ENCODE measurements at places on chromosomes 11 and 22.

DNA sequence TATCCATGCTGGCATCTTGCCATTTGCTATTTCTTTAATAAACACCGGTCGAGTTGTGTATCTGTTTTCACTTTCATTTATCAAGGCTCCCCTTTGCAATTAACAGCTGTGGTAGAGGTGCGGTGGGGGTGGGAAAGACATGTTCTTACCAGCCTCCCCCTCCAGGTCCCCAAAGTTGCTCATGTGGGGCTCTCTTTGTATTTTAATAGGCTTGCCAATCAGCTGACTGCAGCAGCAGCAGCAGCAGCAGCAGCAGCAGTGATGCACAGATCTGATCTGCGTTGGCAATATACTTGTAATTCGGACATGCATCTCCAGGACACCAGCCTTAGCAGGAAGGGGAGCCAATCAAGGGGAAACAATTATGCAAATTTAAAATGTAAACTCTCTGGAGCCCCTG lies 40.3 kb upstream of the E2F8 start:
- DNase-seq: no peak

- no peak for DNase-seq
Observed at GRCh38 chr11:78741741-78742140, 167.1 kb upstream of the NARS2 start.

DNA sequence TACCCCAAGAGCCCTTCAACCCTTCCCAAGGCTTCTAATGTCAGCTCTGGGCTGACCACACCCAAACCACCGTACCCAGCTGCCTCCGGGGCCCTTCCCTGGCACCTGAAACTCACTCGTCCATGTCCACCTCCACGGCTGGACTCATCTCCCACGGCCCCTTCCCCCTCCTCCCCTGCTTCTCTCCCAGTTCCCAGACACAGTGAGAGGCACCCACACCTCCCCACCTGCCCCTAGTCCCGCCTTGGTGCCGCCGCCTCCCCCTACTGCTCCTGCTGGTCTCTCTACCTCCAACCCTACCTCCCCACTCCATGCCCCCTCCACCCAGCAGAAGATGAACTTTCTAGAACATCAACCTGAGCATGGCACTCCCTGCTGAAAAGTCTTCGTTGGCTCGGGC lies 39.5 kb downstream of the ELFN2 start:
- DNase-seq: no peak

- no peak for DNase-seq
Observed at GRCh38 chr11:65381716-65382032, 772 bp downstream of the SLC25A45 start.

DNA sequence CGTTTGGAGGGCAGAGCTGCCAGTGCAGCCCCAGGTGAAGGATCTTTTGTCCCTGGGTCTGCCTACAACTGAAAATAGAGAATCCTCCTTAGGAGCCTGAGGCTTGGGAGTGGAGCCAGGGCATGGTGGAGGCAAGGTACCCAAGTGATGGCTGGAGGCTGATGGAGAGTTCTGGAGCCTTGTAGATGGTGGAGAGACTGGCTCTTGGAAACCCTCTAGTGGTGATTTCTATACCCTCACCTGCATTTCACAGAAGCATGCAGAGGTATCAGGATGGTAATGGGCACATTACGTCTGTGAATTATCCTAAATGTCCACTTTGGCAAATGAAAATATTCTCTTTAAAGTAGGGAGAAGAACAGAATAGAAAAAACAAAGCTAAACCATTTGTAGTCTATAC lies 44.4 kb downstream of the INSC start:
- DNase-seq: peak; percentile 24

GRCh38 chr22:46515208-46516111 lies 22.0 kb downstream of the CELSR1 start:
- no peak for DNase-seq

- no peak for DNase-seq
Observed at GRCh38 chr11:44226490-44226889, 83.4 kb downstream of the ALX4 start.

- DNase-seq: no peak
Observed at GRCh38 chr11:74612877-74613276, 20.5 kb downstream of the POLD3 start.

- no peak for DNase-seq
Observed at GRCh38 chr11:126518071-126518971, 162.8 kb downstream of the ST3GAL4 start.

DNA sequence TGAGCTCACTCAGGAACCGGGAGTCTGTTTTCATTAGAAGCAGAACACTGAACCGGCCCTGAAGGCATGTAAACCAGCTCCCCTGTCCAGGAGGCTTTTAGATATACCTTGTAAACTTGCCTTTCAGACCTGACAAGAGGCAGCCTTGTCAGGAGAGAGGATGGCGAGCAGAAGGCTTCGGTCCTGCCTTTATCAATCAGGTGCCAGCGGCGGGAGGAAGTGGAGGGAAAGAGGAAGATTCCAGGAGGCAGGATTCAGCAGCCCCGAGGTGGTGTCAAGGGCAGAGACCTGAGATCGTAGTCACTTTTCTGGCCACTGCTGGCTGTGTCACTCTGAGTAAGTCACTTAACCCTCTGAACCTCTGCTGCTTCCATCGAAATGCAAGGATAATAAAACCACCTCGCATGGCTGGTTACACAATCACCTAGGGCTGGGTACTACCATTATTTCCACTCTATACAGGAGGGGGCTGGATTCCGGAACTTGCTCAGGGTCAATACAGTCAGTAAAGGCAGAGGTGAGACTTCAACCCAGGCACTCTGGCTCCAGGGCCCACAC lies 181.0 kb downstream of the CHST1 start:
- no peak for DNase-seq

DNA sequence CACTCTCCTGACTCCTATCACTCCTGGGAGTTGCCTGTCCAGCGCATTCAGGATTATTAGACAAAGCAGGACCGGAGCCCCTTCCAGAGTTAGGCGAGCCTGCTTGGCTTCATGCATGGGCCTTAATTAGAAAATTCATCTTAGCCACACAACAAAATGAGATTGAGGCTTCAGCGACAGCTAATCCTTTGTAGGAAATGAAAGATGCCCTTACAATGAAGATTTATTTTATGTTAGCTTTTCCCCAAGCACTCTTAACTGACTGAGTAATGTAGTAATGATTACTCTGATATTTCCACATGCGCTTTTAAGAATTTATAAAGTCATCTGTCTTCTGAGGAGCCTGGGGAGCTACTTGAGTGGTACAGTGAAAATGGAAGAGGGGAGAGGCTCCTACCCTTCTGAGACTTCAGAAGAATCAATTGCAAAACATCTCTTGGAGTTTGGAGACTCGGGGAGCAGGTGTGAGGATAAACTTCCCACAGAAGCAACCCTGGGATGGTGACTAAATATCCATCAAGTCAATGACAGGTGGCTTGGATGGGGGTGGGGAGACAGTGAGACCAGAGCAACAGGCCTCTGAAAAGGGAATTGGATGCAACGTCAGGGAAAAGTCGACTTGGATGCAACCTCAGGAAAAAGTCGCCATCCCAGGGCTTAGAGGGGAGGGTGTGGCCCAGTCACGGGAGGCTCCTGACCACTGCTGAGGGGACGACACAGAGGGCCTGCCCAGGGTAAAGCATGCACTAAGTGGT lies 434.5 kb upstream of the B3GAT1 start:
- DNase-seq: no peak

DNA sequence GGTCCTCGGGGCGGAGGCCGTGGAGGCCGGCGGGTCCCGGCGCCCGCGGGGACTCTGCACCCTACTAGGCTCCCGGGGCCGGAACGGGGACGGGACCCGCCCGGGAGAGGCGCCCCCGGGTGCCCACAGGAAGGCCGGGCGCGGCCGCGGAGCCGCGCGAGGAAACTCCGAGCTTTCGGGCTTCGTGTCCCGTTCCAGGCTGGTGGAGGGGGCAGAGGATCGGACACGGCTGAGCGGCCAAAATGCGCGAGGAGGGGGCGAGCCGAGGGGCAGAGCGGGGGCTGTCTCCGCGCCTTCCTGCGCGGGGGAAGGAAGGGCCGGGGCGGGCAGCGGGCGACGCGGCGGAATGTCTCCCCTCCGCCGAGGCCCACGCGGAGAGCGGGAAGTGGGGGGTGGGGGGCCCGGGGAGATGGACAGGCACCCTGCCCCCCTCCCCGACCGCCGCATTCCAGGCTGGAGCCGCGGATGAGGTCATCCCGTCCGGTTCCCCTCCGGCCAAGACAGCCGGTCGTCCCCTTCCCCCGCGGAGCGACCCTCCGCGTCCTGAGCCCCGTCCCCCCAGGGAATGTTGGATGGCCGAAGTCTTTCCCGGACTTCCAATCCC lies 430 bp downstream of the CDC42EP1 start:
- DNase-seq: no peak

GRCh38 chr11:118842369-118842768 lies 41.3 kb upstream of the CXCR5 start:
- no peak for DNase-seq

DNA sequence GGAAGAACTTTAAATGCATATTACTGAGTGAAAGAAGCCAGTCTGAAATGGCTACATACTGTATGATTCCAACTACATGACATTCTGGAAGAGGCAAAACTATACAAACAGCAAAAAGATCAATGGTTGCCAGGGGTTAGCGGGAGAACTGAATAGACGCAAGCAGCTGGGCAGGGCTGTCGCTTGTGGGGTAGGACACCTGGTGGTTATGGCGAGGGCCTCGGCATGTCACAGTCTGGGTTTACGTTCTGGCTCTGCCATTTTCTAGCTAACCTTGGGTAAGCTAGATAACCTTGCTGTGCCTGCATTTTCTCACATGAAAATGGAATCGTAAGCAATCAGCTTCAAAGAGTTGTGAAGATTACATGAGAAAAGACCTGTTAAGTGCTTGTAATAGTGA lies 55.2 kb upstream of the SYT13 start:
- no peak for DNase-seq

- no peak for DNase-seq
Observed at GRCh38 chr11:95325777-95326258, 94.8 kb upstream of the SESN3 start.

DNA sequence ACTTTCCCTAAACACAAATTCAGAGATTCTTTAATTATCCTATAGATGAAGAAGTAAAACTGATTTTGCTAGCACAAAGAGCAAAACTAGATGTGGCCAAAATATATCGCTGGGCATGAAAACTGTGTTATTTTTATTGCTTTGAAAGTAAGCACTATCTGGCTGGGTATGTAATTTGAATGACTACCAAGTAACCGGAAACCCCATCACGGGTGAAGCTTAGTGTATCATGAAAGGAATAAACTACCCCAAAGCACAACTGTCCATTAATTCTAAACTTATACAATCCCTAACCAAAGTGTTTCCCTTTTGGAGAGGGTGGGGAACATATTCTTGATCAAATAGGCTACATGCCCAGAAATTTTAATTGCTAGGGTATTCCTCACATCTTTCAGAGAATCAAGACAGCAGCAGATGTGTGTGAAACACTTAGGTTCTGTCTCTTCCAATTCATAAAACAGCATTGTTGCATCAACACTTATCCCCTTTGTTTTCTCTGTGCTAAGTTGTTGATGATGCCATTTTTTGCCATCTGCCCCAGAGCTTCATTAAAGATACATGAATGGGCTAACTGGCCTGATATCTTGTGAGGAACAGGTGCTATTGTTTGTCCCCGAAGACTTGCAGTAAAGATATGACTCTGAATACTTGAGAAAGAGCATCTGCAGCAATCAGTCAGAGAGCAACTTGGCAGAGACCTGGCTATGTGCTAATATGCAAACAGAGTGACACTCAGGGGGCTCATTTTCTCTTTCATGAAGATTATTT lies 238.2 kb downstream of the SOX6 start:
- DNase-seq: no peak

- peak; percentile 78 for DNase-seq
Observed at GRCh38 chr22:22450343-22450839, 58.2 kb downstream of the ZNF280B start.

DNA sequence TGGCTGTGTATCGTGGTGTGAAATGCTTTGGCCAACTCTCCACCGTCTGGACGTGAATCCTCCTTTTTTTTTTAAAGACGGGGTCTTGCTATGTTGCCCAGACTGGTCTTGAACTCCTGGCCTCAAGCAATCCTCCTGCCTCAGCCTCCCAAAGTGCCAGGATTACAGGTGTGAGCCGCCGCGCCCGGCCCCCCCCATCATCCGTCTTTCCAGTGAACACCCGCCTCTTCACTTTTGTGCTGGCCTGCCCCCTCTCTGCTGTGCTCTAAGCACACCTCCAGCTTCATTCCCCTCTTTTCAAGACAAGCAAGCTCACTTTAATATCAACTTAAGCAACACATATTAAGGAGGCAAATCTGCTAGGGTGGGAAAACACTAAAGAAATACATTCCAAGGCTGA lies 35.3 kb downstream of the IGSF9B start:
- no peak for DNase-seq

GRCh38 chr11:120520091-120520822 lies 8.7 kb downstream of the GRIK4 start:
- DNase-seq: no peak

DNA sequence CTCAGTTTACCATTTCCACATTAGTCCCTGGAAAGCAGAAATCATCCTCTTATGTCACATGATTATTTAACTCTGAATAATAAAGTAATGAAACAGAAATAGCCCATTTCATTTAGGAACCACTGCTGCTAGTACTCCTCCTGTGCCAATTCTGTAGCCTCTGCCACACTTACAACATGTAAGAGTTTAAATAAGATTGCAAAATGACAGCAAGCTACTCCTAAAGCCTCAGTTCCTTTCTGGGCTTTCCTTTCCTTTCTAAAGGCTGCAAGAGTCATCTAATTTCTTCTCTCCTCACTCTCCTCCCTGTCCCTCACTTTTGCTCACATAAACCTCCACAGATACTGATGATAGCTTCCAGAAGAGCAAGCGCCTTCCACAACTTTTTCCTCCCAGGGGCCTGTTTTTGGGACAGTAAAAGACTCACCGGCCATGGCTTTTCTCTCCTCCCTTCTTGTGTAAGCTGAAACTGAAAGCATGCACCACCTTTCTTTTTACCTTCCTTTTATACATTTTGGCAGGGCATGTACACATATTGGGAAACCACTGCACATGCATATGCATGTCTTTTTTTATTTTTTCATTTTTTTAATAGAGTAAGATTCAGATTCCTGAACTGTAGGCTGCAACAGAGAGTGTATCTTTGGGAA lies 38.5 kb downstream of the CARD18 start:
- DNase-seq: no peak

GRCh38 chr11:119081682-119082260 lies 2.9 kb upstream of the HMBS start:
- DNase-seq: no peak

GRCh38 chr22:44023404-44024287 lies 456 bp upstream of the PARVB start:
- DNase-seq: peak; percentile 80

DNA sequence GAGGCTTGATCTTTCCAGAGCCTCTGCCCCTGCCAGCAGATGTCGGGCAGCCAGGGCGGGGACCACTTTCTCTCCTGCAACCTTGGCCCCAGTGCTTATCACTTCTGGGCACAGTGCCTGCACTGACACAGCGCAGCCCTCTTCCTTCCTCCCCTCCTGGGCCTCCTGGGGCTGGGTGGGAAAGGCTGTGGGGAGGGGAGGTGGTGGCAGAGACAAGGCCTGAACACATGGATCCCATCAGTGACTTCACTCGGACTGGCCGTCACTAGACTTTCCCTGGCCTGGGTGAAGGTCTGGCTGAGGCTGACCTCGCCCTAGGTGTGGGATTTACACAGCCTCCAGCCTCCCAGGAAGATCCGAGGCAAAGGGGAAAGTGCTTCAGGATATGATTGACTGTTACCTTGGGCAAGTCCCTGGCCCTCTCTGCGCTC lies 68.1 kb downstream of the LRRC32 start:
- DNase-seq: no peak

GRCh38 chr11:36722421-36722820 lies 124.4 kb upstream of the RAG2 start:
- DNase-seq: no peak
